Thoracic aorta (tissue), 2 donors: ENCODE measurements at places on chromosomes 11 and 22.

- DNase-seq = no peak
Observed at GRCh38 chr11:31657091-31657490, 147.5 kb downstream of the ELP4 start.

DNA sequence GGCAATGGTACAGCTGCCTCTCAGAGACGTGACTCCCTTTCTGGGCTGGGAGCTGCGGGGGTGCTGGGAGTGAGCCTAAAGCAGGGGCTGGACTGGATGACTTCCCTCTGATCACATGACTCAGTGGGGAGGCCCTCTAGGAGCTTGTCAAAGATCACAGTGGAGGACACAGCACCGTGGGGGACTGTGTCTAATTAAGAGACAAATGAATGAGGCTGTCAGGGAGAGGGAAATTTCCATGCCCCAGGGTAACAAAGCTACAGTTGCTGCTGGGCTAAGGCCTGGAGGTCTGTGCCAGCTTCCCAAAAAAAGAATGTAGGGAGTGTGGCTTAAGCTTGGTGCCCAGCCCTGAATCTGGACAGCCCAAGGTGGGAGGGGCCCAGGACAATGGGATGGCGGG lies 262.8 kb upstream of the PLET1 start:
- peak; percentile 22 for DNase-seq

GRCh38 chr11:128905345-128906184 lies 14.4 kb downstream of the KCNJ5 start:
- no peak for DNase-seq

- no peak for DNase-seq
Observed at GRCh38 chr11:3747704-3748103, 49.6 kb downstream of the NUP98 start.

DNA sequence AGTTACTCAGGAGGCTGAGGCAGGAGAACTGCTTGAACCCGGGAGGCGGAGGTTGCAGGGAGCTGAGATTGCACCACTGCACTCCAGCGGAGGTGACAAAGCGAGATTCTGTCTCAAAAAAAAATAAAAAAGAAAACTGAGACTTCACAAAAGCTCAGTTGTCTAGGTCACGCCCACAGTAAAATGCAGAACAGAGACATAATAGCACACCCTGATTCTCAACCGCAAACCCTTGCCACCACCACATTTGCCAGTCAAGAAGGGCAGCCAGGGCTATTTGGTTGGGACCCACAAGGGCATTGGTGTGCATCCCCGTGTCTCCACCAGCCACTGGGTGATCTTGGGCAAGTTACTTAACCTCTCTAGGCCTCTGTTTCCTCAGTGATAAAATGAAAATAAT lies 25.4 kb downstream of the CREB3L1 start:
- no peak for DNase-seq

DNA sequence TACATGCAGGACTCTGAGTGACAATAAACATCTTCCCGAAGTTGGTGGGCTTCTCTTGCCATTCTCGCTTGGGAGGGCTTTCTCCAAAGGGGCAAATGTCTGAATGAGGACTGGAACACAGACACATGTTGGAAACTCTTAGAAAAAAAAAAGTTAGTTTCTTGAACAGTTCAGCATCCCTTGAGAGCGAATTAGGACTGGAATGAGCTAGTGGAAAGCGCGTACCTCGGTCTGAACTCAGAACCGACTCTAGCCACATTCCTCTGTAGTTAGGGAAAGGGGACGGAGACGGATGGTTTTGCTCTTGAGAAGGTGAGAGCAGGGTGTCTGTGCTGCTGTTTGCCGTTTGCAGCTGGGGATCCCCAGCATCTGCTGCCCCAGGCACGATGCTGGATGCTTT lies 517.3 kb downstream of the TBC1D22A start:
- no peak for DNase-seq

GRCh38 chr11:2717561-2718325 lies 17.9 kb upstream of the KCNQ1OT1 start:
- DNase-seq = no peak

- no peak for DNase-seq
Observed at GRCh38 chr11:57586711-57587245, 10.7 kb upstream of the SERPING1 start.

DNA sequence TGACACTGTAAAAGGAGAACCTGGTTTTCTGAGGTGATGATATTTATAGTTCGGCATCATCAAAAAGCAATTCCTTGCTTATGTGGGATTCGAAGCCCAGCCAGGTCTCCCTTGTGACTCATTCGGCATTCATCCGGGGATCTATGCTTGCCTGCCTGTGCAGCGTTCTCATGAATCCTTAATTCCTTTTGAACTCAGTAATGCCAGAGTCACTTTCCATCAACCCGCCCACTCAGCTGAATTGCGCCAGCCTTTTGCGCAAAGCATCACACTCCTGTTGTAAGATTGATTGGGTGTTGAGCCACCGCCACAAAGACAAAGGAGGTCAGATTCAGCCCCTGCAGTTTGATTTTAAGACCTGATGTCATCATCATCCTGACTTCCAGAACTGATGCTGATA lies 128.6 kb downstream of the SLC17A6 start:
- DNase-seq = no peak

DNA sequence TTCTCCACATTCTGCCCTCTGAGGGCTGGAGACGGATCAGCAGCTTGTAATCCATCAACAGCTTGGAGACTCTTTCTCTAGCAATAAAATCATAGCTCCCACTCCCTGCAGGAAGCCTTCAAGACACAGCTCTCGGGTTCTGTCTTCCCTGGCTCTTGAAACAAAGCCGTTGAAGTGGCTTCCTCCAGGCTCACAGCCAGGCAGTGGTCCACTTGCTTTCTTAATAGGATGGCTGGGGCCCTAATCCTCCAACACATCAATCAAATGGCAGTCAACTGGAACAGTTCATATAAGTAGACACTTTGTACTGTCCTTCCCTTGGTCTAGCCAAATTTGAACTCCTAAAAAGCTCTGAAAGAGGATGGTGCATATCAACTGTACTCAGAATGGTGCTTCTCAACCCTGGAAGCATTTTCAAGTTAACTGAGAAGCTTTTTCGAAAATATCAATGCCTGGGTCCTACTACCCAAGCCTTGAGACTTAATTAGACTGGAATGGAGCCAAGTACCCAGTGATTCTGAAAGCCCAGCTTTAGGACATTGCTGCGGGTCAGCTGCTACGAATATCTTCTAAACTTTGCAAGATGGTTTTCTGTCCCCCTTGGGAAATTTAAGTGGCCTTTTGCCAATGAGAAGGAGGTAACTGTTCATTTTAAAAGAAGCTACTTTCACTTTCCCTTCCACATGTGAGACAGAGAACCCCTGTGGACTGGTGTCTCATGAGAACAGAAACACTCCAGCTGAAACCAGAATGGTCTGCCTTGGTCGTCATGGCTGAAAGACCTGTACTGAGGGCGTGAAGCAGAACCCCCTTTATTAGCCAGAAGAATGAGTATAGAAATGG lies 74.7 kb downstream of the SC5D start:
- DNase-seq = no peak

GRCh38 chr11:62427630-62428233 lies 8.9 kb downstream of the SCGB1A1 start:
- DNase-seq = no peak

- no peak for DNase-seq
Observed at GRCh38 chr11:125364121-125364826, 131.8 kb downstream of the FEZ1 start.

DNA sequence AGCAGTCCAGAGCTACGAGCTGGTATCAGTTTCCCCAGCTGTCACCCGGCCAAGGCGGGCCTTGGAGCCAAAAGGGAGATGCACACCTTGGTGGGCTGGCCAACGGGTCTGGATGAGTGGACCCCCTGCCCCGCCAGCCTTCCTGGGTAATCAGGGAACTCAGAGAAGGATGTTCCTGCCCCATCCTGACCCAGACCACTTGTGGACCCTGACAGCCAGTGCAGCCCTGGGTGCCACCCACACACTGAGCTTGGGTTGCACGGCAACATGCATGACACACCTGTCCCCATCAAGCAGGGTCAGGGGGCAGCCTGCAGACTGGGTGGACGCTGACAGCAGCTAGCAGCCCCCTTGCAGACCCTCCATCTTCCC lies 8.6 kb downstream of the SLC25A1 start:
- no peak for DNase-seq

DNA sequence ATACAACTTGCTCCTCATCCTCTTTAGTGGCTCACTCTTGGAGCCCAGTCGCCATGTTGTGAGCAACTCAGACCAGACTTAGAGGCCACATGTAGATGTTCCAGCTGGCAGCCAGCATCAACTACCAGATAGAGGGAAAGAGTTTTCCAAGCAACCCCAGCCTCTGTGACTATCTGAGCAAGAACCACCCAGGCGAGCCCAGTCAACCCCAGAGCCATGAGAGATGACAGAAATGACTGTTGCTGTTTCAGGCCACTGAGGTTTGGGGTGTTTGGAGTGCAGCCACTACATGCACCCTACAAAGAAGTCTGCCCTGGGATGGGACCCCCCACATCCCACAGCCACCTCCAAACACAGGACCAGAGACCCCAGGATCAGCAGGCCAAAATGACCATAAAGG lies 24.8 kb upstream of the CLDN5 start:
- DNase-seq = no peak

DNA sequence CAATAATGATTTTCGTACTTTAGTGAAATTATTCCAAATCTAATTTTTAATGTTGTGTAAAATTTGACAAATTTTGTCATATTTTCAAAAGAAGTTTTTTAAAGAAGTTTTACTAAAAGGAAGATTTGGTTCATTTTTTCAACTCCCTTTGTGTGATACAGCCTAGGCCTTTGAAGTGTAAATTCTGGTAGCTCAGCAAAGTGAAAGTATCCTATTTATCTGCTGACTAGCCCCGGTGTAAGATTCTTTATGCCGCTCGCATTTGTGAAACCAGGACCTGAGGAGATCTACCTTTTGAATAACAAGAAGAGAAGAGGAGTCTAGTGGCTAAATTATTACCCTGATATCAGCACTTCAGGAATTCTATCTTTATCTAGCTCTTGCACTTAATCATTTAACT lies 177.4 kb downstream of the JRKL start:
- no peak for DNase-seq

- DNase-seq = no peak
Observed at GRCh38 chr11:96465512-96465911, 75.7 kb downstream of the JRKL start.

- no peak for DNase-seq
Observed at GRCh38 chr11:10688401-10688800, 5.2 kb downstream of the IRAG1 start.

DNA sequence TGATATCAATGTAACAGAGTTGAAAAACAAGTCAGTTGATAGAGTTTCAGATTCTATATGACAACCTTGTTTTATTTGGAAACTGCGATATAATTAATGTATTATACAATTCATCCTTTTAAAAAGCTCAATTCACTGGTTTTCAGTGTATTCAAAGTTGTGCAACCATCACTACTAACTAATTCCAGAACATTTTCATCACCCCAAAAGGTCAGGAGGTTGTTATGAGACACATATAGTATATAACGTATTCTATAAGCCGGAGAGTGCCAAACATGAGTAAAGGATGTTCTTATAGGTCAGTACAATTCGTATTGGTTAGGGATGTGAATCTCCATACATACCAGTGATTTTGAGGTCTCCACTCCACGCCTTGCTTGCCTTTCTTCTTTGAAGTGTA lies 40.1 kb upstream of the UCP3 start:
- DNase-seq = no peak

DNA sequence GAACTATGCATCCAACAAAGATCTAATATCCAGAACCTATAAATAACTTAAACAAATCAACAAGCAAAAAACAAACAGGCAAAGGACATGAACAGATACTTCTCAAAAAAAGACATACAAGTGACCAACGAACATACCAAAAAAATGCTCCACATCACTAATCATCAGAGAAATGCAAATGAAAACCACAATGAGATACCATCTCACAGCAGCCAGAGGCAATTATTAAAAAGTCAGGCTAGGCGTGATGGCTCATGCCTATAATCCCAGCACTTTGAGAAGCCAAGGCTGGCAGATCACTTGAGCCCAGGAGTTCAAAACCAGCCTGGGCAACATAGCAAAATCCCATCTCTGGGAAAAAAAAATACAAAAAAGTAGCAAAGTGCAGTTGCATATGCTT lies 10.7 kb downstream of the SAA4 start:
- DNase-seq = no peak

GRCh38 chr11:123258877-123259276 lies 63.8 kb upstream of the CLMP start:
- no peak for DNase-seq

GRCh38 chr22:33873186-33873585 lies 47.1 kb downstream of the LARGE1 start:
- DNase-seq = peak; percentile 8

GRCh38 chr11:57103899-57104605 lies 77.7 kb upstream of the LRRC55 start:
- DNase-seq = no peak

- DNase-seq = no peak
Observed at GRCh38 chr11:115528225-115528624, 24.0 kb upstream of the CADM1 start.

DNA sequence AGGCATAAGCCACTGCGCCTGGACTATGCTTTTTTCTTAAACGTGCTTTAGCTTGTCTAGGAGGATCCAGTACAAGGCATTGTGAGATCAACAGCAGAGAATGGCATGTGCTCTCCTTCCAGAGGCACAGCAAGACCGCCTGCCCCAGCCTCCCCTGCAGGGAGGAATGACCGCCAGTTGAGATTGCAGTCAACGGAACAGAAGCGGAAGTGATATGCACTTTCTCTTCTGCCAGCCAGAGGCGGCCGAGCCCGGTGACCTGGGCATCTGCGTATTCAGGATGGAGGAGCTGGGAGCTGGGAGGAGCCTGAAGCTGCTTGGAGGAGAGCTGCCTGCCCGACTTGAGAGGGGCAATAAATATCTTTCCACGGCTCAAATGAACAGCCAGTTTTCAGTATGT lies 243.0 kb downstream of the CTTN start:
- no peak for DNase-seq

- DNase-seq = no peak
Observed at GRCh38 chr11:72569966-72570892, 104.0 kb downstream of the PDE2A start.

DNA sequence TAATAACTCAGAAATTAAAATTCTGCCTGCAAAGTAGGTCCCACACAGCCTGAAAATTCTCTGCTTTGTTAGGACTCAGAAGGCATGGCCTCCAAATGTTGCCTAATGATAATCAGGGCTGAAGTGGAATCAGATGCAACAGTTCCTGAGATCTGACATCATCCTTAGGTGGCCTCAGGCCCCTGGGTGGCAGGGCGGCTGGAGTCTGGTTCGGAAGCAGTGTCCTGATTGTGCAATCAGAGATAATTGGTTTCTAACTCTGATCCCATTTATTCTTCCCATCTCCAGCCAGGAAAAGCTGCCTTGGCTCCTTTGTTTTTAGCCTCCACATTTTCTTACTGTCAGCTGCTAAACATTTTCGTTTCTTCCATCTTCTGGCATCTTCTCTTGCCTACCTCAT lies 399.3 kb downstream of the OPCML start:
- DNase-seq = no peak

DNA sequence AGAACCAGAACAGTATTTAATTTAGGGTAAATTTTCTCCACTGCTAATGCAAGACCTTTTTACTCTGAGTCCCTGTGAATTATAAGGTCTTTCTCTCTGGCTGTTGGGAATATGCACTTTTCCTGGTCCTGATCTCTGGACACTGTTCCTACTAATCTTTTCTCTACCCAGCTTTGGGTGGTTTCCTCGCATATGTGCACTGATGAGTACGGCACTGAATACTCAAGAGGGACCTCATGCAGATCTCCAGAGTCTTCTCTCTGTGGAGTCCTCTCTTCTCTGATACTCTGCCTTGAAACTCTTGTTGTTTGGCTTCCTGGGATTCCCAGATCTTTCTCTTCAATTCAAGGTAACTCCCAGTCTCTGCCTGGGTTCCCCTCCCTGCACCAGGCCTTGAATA lies 14.0 kb downstream of the KCTD14 start:
- no peak for DNase-seq

- no peak for DNase-seq
Observed at GRCh38 chr22:32413719-32414118, 1.7 kb upstream of the RTCB start.
